Renal cortex interstitium (tissue), 15 donors: ENCODE measurements at places on chromosomes 1 and 21. TPM values are rescaled to one million over a fixed set of nuclear protein-coding genes. Genes with fewer than 3 reads are reported as not detected.

GRCh38 chr1:63947904-63948303, 174.1 kb downstream of the ROR1 start:
- no peak for DNase-seq

GRCh38 chr1:110487726-110488125, 31.2 kb downstream of the KCNA10 start:
- DNase-seq: no peak

Gene CYP4A22
- polyA plus RNA-seq: 6.0 TPM

Gene OLFM3
- polyA plus RNA-seq: 27.0 TPM
